ENCODE measurements at places on chromosomes 6 and 20.

DNA sequence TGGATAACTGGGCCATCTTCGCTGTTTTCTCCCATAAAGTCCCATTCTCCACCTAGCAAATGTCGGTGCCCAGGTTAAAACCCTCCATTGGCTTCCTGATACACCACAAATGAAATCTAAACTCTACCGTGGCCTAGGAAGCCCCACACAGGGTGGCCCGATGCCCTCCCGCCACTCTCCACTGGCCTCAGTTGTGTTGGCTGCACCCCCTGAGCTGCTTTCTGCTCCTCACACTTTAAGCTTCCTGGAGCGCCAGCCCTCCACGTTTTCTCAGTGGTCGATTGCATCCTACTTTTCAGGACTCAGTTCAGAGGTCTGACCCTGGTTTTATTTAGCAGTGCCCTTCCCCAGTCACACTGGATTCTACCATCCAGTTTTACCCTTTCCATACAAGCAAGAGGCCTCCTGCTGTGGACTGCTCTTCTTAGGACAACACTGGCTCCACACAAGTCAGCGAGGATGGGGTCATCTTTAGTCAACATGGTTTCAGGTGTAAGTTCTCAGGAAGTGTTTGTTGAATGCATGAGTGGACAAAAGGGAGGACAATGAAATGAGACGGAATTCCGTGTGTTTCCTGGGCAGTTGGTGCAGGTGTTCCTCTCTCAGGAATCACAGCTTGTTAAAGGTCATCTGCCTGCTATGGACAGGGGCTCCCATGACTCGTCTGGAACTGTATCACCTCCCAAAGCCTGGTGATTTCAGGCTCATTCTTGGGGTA is 124.1 kb downstream of the SULF2 start:
- DNase-seq: no peak

GRCh38 chr6:90424580-90424979 is 127.9 kb upstream of the BACH2 start:
- no peak for DNase-seq

DNA sequence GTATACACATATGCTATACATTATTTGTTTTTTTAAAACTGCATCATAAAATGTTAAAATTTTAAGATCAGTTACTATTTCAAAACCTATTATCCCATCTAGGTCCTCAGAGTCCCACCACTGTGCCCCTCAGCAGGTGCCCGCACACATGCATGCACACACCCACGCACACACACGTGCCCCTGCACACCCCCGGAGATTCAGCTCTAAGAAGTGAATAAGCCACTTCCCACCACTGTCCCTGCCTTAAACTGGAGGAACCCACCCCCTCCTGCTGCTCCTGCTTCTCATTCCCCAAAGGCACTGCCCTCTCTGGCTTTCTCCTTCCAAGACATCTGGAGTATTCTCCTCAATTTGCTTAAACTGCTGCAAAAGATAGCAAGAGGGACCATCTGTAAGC is 5.4 kb upstream of the FAM210B start:
- no peak for DNase-seq

DNA sequence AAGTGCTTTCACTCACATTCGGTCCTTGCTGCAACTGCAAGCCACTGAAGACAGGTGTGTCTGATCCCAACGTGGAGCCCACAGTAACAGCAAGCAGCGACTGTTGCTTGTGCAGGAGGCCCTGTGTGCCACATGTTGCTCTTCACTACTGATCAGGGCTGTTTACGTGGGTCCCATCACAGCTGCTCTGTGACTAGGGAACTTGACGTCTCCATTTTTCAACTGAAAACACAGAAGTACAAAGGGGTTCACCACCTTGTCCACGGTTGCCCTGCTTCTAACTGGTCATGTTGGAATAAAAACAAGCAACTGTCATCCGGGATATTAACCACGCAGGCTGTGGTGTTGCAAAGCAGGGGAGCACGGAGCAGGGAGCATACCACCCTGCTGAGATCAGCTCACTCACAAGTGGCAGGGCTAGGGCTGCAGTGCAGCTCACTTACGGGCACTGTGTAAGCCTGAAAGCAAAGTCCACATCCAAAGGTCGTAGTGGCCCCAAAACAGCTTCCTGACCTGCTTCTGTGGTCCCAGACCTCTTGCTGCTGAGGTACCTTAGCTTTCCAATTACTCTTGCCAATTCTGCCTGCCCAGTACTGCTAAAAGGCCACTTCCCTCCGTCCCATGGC is 105.8 kb upstream of the DUSP22 start:
- no peak for DNase-seq

GRCh38 chr6:39330476-39330875 is 8.0 kb upstream of the KCNK16 start:
- no peak for DNase-seq

DNA sequence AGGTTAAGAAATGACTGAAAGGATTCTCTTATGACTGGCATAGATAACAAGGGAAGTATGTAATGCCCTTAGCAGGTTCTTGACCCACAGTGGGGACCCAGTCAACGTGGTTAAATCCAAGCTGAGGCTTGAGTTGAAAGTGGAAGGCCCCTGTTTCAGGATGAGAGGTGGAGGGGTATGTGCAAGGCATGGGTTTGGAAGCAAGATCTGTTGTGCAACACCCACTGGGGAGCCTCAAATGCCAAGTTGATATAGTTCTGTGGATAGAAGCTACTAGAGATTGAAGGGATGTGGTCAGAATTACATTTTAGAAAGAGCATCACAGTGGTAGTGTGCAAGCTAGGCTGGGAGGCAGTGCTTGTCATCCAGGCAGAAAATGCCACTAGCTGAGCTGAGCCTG is 5.1 kb downstream of the PABPC1L start:
- no peak for DNase-seq

DNA sequence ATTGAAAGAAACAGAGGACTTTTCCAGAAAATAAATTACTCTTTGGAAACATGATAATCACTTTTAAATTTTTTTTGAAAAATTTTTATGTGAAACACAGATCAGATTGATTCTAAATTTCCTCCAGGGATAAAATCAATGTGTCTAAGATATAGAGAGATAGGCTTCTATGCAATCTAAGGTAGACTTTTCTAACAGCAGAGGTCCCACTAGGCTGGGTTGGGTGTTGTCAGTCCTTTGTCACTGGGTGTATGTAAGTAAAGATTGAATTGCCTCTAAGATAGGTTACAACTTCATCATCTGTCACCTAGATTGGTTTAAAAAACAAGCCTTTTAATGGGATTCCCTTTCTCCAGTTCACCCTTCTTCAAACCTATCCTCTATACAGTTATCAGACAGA is 449.9 kb downstream of the DHX35 start:
- no peak for DNase-seq

DNA sequence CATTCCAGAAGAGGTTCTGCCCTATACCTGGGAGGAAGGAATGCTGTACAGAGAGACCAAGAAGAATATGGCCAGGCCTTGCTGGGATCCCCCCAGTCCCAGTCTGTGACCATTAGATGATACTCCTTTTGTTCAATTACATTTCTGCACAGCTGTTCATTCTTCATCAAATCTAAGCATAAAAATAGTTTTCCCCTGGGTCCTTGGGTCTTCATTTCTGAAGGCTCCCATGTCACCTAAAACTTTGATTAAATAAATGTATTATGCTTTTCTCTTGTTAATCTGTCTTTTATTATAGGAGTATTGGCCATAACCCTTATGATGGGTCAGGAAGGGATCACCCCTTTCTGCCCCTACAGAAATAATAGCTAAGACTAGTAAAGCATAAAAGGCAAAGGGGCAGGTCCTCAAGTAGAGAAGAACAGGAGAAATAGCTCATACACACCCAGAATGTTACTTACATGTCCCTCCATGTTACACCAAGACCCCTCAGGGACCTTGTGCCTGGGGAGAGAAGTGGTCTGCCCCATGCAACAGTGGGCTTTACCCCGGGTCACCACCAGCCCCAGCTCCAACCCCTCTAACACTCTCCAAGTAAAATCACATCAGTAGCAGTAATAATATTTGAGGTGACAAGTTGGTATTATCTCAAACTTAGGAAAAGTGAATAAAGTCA is 2.1 kb upstream of the LTA start:
- DNase-seq: no peak

DNA sequence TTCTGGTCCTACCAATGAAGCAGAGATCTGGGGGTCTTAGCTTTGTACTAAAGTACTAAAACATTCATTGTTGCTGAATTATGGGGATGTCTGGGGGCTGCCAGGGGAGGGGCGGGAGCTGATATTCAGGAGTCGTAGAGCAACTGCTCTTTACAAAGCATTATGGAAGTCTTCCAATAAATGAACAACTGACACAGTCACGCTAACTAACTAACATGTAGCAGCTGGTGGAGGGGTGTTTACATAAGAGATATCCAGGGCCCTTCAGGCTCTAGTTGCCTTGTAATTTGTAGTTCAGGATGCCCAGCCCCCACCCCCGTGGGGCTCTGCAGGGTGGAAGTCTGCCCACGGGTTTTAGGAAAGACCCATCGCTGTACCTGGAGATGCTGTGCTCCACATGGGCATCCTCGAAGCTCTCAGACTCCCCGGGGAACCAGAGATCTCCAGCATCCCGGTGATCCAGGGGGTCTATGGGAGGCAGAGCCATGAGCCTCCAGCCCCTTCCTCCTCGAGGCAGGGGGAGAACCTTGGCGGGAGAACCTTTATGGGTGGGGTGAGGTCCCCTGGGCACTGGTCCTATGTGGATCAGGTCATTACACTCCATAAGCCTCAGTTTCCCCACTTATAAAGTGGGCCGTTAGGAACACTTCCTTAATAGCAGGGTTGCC is 3.4 kb downstream of the TREM2 start:
- no peak for DNase-seq

DNA sequence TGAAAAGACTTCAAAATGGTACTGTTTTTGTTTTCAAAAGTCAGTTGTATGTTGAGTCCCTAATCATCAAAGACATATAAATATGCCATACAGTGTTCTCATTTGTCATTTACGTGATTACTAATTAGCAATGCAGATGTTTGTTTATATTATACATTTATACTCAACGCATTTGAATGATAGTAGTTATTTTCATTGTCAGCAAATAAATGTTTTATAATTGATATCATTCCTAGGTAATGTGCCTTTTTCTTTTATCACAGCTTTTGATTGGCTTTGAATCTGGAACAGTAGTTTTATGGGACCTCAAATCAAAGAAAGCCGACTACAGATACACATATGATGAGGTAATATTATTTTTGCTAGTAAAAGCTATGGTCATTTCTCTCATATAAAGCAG is 62.6 kb downstream of the STXBP5 start:
- DNase-seq: no peak

DNA sequence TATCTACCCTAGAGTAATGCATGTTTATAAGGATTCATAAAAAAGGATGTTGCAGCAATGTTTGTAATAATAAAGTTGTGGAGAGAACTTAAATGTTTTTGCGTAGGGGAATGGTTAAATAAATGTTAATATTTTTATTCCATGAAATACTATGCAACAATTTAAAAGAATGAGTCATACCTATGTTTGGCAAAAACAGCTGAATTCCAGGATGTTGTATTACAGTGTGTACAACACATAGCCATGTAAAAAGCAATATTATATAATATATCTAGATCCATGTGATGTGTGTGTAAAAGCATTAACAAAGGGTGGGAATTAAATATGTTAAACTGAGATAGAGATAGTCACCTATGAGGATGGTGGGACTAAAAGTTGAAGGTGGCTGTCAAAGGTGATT is 21.1 kb upstream of the PKIB start:
- DNase-seq: no peak

DNA sequence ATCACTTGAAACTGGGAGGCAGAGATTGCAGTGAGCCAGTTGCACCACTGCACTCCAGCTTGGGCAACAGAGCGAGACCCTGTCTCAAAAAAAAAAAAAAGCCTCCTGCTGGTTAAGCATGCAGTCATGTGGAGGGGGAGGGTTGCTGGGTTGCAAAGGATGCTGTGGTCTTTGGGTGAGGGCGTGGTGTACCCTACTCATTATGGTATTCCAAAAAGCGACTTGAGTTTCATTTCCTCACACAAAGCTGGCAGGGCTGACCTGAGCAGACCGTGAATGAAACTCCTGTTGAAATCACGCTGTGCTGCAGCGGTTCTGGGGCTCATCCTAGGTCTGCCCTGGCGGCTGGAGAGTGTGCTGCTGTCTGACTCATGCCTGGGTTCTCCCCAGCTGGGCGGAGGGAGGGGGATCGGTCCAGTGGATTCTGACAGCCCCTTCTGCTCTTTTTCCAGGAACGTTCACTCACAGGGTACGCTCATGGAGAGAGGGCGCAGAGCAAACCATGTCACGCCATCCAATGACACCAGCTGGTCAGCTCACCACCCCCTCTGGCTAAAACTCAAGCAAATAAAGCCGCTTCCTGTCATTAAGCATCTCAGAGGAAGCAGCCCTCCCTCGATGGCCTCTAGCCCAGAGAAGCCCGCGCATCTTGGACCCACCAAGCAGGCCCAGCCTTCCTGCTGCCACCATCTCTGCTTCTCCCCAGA is 166.2 kb downstream of the SCML4 start:
- no peak for DNase-seq

DNA sequence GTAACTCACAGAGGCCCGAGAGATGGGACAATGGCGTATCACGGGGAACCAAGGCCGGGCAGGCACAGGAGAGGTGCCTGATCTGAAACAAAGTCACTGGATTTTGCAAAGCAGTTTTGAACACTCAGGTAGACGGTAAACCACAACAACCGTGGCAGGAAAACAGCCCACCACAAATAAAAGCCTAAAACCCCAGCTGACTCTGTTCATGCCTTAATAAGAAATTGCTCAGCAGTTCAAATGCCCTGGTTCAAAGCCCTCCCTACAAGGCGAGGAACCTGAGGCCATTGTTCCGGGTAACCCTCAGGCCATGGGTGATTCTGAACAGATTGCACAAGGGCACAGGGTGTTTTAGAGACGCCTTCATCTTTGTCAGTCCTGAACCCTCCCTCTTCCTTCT is 114.2 kb downstream of the MAP3K7 start:
- no peak for DNase-seq

- no peak for DNase-seq
These were observed 1.7 kb upstream of the VSTM2L start for GRCh38 chr20:37901240-37901639.

DNA sequence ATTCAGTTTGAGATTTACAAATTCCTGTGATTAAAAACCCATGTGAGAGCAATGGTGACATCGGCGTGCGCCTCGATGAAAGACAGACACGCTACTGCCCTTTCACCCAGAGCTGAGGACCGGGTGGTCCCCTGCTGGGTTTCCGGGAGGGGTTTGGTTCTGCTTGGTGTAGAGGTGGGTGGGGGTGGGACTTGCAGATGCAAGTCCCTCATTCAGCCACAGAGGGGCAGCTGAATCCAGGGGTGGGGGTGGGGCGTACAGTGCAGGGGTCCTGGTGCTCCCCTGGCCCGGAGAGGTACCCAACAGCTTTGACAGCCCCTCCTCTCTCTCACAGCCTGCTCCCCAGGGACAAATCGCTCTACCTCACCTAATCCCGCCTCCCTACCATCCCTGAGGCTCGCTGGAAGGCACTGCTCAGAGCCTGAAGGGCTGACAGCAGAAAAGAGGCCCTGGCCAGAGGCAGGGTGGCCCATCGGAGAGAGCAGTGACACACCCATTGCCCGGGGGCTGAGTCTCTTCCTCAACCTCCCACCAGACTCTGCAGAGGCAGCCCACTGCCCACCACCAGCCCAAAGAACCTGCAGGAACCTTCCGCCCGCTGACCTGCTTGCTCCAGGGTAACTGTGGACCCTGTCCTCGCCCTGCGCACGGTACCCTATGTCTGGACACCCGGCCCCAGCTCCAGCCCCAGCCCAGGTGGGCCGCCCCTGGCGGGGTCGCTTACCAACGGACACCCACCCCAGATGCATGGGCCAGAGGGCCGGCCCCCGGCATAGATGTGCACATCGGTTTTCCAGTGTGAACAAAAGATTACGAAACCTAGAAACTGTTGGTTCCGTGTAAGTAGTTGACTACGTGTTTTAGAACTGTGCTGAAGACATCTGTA is 118.4 kb downstream of the JPH2 start:
- DNase-seq: no peak
